Heart left ventricle (tissue), 16 donors: ENCODE measurements at places on chromosomes 13 and 19.

DNA sequence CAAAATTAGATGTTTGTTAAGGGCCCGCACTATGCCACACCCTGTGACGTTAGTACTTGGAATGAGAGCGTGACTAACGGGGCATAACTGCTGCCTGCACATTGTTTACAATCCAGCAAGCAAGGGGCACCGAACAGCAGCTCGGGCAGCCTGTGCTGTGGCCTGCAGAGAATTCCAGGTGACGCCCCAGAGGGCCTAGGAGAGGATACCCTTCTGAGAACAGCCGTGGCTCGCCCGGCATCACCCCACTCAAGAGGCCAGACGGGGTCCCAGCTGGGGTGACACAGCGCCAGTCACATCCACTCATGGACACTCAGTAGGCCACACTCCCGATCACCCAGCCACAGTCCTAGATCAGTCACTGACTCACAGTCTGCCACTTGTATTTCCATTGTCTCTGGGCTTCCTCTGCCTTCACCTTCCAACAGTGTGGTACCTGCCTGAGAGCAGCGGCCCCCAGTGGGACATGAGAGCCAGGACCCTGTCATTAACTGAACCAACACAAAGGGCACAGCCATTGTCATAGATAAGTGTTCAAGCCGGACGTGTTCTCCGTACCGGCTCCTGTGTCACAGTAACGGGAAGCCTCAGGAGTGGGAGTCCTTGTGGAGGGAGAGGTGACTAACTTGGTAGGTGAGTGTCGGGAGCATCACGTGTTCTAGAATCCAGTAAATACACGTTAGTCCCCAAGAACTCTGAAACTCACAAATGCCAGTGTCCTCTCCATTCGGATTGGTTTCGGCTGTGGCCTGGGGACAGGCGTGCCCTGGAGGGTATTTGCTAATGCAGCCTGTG, 7.5 kb downstream of the ZNF331 start:
- no peak for DNase-seq

- DNase-seq = no peak
These were observed 268.7 kb downstream of the NHLRC3 start for GRCh38 chr13:39306639-39307589.

GRCh38 chr13:94389604-94390351, 89.7 kb downstream of the DCT start:
- DNase-seq = no peak

DNA sequence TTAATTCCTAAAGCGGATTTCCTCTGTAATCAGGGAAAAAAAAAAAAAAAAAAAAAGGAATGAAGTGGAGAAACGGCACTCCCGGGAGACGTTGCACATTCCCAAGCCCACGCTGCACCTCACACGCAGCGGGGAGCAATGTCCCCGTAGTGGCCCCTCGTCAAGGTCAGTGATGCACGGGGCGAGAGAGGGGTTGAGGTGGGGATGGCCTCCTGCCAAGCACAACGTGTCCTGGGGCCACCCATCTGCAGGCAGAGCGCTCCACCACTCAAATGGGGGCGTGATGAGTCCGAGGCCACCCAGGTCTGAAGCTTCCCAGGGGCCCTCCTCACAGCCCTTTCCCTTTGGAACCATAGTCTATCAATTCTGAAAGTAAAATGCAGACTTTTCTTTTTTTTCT, 15.1 kb downstream of the PLK5 start:
- no peak for DNase-seq

- no peak for DNase-seq
These were observed 7.6 kb downstream of the MBD3L2B start for GRCh38 chr19:7013678-7014077.

- DNase-seq = no peak
These were observed 30.7 kb downstream of the NDFIP2 start for GRCh38 chr13:79511611-79512010.

- DNase-seq = no peak
These were observed 25.6 kb upstream of the CXCL17 start for GRCh38 chr19:42468273-42468796.

DNA sequence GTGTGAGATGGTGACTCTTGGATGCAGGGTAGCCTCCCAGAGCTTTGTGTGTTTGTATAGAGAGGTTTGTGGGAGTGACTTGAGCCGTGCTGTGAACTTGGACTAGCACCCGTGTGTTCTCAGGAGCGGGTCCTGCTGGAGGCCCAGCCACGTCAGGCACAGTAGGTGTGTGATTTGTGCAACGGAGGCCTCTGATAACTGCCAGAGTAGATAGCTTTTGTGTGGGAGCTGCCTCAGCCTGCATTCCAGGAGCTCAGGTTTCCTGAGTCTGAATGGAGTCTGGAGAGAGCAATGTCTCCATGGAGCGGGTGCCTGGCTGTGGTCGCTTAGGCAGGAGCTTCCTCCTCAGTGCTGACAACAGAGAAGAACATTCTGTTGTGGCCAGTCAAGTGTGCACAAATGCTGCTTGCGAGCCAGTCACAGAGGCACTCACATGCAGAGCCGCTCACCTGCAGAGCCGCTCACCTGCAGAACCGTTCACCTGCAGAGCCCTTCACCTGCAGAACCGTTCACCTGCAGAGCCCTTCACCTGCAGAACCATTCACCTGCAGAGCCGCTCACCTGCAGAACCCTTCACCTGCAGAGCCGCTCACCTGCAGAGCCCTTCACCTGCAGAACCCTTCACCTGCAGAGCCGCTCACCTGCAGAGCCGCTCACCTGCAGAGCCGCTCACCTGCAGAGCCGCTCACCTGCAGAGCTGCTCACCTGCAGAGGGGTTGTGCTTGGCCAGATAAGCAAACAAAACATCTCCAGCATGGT, 32.6 kb downstream of the TFDP1 start:
- no peak for DNase-seq

- no peak for DNase-seq
These were observed 799 bp downstream of the NR1H2 start for GRCh38 chr19:50377051-50377461.

GRCh38 chr13:27088619-27089018, 83.0 kb downstream of the USP12 start:
- DNase-seq = no peak

DNA sequence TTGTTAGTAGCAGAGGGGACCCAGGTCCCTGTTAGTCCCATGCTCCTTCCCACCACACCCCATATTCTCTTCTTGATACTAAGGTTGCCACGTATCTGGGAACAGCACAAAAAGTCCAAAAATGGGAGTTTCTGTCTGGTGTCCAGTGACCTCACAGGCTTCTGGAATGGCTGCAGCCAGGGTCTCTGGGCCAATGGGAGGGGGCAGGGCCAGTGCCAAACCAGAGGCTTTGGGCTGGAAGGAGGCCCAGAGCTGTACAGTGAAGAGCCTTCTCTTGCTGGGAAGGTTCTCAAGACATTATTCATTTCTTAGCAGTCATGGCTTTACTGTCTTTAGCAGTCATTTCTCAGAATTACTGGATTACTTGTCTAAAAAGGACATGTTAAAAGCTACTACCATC, 119.2 kb downstream of the FRY start:
- peak; percentile 83 for DNase-seq

DNA sequence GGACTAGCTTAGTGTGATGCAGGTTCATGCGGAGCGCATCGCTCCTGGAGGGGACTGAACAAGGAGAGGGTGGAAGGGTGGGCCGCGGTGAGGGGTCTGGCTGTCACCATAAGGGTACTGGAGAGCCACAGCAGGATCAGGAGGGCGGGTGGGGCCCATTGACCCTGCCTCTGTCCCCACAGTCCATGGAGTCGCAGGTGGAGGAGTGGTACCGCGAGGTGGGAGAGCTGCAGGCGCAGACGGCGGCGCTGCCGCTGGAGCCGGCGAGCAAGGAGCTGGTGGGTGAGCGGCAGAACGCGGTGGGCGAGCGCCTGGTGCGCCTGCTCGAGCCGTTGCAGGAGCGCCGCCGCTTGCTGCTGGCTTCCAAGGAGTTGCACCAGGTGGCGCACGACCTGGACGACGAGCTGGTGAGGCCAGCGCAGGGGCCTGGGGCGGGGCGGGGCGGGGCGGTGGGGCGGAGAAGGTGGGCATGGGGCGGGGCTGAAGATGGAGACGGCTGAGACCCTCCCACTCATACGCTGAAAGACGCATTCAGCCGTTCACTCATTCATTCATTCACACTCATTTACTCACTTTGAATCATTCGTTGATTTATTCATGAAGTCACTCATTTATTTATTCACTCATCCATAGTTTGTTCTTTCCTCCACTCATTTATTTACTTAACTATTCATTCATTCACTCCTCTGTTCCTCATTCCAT, 27.5 kb upstream of the SHKBP1 start:
- peak; percentile 49 for DNase-seq

- DNase-seq = no peak
These were observed 188.9 kb upstream of the TSC22D1 start for GRCh38 chr13:44765001-44765471.

GRCh38 chr19:17328517-17329365, 5.9 kb downstream of the ANO8 start:
- no peak for DNase-seq

- no peak for DNase-seq
These were observed 971.6 kb upstream of the MIR17HG start for GRCh38 chr13:90375851-90376250.

- DNase-seq = no peak
These were observed 5.8 kb downstream of the CRYL1 start for GRCh38 chr13:20519875-20520274.

- no peak for DNase-seq
These were observed 586.7 kb upstream of the SGCG start for GRCh38 chr13:22594041-22594440.
